ENCODE measurements at places on chromosomes 3 and 15.

DNA sequence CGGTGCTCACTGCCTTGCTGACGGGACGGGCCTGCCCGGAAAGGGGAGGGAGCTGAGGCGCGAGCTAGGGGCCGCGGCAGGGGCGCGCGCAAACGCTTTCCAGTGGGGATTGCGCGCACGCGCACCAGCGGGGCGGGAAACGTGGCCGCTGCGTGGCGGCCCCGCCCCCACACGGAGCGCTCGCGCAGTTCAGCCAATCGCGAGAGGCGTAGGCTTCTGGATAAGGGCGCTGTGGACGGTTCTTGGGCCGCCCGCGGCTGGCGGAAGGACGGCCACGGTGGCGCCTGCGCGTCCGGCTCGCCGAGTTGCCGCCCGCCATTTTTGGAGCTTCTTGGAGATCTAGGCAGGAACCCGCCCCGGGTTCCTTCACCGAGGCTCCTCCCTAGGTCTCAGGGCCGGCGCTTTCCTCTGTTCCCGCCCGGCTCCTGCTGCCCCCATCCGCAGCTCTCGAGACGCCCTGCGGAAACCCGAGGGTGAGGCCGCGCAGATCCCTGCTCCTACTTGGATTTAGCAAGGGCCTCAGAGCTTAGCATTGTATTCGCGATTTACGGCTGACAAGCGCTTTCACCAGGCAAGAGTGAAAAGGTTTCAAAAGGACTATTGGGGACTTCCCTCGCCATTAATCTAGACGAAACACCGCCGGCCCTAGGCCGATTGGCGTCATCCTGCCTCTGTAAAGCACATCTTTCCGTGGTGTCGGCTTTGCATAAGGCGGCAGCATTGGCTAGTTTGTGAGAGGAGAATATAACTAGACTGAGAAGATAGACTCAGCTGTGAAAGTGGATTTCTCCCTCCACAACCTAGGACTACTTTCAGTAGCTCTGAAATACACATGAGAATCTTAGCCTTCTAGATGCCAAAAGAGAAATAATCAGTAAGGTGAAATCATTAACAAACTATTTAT, 496 bp upstream of the STAG1 start:
- peak; percentile 99 for DNase-seq

DNA sequence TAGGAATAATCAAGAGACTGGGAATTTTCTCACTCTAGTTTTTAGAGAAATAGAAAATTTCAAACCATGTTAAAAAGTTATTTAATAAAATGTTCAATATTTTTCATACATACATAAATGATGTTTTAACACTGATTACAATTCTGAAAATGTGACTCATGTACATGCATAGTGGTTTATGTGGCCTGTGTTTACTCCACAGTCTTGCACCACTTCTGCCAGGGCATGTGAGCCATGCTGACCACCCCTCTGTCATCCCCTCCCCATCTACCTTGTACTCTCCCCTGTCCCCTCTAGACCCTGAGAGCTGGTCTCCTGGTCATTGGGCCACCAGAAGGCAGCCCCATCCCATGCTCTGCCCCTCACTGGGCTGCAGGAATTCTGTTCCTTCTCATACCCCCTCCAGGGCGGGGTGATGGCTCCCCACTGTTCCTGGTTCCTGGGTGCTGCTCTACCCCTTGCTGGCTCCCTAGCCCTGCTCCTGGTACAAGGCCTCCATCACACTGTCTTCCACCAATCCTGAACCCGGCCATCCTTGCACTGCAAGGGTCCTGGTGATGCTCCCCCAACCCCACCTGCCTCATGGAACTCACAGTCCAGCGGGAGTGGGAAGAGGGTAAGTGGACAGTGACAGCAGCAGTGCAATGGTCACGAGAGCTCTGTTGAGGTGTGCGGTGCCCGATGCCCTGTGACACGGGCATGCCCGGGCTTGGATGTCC, 24.2 kb upstream of the SLC41A3 start:
- DNase-seq = no peak

- no peak for DNase-seq
Measured at GRCh38 chr3:37223141-37223558, 48.8 kb upstream of the LRRFIP2 start.

- no peak for DNase-seq
Measured at GRCh38 chr3:117036259-117036799, 326.8 kb downstream of the TUSC7 start.

DNA sequence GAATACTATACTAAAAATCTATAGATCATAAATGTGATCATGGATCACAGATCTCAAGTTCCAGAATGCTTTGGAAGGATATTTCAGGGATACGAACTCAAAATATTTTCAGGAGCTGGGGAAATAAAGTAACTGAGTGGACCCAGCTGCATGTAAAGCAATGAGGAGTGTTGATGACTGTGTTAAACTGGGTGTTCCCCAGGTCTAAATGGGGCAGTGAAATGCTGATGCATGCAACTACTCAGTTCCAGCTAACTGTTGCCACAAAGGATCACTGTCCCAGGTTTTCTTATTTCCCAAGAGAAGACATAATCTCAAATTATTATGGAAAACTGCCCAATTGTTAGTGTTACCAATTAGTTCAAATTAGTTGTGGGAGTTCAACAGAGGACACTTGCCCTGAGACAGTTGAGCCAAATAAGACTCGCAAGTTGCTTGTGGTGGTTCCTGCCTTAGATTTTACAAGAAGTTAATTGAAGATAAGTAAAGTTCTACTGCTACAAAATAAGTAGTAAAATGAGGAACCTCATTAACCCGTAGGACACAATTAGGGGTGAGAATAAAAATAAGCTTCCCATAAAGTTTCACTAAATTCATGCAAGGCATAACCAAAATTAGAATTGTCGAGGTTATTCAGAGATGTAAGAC, 66.3 kb upstream of the IL12A start:
- DNase-seq = no peak

DNA sequence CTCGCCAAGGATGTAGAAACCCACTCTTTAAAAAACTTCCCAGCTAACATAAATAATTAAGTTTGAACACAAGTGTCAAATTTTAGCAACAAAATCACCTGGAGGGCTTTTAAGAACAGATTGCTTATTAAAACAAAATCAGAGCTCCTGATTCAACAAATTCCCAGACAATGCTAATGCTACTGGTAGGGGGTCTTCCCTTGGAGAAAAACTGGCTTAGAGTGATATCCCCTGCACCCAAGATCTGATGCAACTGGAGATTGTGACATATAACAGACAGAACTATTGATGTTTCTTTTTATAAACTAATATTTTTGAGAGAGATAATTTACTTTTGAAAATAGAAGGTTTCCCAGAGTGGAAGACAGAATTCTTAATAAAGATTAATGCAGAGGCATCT, 19.9 kb downstream of the IGSF10 start:
- no peak for DNase-seq

DNA sequence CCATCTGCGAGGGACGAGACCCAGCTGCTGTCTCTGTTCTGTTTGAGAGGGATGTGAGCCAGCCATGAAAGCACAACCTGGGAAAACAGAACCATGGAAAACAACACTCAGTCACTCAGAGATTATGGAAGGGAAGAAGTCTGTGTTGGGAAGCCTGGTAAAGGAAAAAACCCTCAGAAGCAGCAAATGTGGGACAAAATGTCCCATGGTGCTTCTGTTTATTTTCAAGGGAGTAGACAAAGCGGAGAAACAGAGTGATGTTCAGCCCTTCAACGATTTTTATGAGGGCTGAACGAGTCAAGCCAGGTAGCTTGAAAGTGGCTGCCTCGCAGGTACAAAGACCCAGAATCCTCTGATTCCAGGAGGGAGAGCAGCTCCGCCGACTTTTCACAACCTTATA, 59.3 kb downstream of the DCLK3 start:
- DNase-seq = no peak

GRCh38 chr15:39530480-39531342, 50.2 kb upstream of the THBS1 start:
- no peak for DNase-seq

GRCh38 chr3:7205535-7205934, 344.6 kb downstream of the GRM7 start:
- DNase-seq = no peak

DNA sequence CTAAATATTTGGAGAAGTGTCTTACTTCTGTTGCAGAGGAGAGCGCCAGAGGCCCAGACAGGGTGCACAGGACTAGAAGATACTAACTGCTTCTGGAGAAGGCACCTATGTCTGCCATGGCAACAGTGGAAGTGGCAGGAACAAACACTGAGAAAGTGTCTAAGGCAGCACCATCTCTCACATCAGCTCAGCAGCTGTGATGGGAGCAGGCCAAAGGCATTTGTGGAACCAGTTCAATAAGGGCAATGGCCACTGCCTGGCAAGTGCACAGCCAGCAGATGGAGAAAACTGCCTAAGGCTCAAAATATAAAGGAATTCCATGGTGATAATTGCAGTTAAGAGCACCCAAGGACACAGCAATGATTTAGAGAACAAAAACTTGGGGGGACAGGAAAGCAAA, 563.0 kb upstream of the CCDC54 start:
- DNase-seq = no peak

DNA sequence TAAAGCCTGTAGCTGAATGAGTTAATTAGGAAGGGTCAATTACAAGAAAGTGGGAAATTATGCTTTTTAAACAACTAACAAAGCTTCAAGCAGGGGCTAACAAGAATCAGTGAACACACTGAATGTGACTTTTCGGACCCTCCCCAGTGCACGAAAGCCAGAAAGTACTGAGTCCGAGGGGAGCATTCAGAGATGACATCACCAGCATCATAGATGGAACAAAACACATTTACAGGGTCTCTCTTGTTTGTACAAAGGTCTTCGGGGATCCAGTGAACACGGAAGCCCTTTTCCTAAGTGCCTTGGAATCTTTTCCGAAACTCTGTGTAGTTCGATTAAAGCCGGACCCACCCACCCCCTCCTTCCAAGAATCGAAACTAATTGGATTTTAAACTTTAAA, 829 bp downstream of the DCP1A start:
- DNase-seq = no peak

- DNase-seq = no peak
Measured at GRCh38 chr3:107699682-107700081, 176.9 kb downstream of the BBX start.

GRCh38 chr3:173734473-173734872, 336.9 kb downstream of the NLGN1 start:
- no peak for DNase-seq

DNA sequence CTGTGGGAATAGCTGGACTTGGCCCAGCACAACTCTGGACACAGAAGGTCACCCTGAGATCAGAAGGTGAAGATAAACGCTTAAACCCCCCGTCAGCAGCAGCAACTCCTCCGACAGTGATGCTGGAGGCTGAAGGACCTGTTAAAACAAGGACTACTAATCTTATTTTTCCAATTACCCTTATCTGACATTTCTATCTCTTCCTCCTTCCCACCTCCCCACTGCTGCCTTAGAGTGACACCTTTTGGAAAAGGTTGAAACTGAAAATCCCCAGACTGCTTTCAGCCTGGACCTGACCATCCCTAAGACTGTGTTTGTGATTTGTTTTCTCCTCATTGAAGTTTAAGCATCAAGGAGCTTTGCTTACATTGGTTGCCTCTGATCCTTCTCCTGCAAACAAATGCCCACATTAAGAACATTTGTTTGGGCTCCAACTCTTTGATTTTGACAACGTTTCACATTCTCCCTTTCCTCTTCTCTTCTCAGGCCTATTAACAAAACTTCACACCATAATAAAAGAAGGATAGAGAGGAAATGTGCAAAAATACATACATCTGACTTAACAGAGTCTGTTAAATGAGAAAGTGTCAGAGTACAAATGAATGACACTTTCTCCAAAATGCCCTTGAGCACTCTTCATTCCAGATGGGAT, 410.6 kb upstream of the WNT5A start:
- no peak for DNase-seq

DNA sequence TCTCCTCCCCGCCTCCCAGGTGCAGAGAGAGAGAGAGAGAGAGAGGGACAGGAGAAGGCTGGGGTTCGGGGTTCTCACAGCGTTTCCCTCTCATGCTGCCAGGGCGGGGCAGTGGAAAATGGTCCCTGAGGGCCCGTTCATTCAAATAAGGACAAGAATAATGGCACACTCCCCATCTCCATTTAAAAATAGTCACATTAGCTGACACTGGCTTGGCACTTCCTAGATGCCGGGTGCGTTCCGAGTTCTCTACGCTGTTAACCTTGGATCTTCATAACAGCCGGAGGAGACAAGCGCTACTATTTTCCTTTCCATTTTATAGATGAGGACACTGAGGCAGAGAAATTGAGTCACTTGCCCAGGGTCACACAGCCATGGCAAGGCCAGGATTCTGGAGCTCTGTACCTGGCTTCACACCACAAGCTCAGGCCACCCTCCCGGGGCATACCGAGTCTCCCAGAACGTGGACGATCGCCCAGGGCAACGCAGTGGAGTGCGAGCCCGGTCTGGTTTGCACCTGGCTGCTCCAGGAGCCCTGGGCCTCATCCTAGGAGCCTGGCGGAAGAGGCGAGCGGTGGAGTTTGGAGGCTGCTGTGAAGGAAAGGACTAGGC, 608 bp upstream of the SLC6A6 start:
- no peak for DNase-seq

- no peak for DNase-seq
Measured at GRCh38 chr3:11335056-11335608, 62.9 kb downstream of the ATG7 start.
